ENCODE measurements at places on chromosomes 5 and 9.

DNA sequence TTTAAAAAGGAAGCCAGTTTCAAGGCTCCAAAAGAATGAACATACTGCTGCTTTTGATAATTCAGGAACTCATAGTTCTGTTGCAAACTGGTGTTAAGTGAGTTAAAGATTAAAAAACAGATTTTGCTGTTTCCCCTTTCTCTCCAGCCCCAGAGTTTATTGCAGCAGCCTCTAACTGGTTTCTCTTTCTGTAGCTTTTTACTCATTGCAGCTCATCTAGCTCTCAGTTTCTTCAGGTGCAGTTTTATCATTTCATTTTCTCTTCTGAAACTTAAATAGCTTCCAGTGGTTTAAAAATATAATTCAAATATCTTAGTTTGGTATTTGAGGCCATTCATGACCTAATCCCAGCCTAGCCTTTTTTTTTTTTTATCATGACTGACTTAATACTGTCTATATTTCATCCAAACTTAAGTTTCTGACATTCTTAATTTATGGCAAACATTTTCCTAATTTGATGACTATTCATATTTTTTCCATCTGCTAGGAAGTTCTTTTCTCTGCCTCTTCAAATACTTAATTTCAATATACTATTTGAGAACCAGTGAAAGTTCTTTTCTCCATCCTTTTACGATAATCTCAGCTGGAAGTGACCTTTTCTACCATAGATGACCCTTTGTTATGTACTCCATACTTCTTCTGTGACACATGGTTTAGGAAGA lies 252.7 kb upstream of the GRIA1 start:
- no peak for DNase-seq

DNA sequence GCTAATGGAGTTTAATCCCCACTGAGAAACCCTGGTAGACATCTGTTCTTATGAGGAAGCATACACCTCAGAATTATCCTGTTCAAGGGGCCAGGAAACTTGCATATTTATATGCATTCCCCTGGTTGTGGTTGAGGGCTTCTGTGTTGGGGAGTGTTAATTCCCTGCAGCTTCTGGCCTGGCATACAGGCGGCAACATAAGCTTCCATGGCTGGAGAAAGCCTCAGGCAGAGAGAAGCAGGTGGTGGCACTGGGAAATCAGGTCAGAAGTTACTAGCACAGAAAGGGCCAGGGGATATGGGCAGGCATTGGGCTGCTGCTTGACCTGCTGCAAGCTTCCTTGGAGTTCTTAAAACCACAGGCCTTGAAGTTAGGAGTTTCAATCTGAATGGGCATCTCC lies 166.1 kb upstream of the SEMA6A start:
- no peak for DNase-seq

DNA sequence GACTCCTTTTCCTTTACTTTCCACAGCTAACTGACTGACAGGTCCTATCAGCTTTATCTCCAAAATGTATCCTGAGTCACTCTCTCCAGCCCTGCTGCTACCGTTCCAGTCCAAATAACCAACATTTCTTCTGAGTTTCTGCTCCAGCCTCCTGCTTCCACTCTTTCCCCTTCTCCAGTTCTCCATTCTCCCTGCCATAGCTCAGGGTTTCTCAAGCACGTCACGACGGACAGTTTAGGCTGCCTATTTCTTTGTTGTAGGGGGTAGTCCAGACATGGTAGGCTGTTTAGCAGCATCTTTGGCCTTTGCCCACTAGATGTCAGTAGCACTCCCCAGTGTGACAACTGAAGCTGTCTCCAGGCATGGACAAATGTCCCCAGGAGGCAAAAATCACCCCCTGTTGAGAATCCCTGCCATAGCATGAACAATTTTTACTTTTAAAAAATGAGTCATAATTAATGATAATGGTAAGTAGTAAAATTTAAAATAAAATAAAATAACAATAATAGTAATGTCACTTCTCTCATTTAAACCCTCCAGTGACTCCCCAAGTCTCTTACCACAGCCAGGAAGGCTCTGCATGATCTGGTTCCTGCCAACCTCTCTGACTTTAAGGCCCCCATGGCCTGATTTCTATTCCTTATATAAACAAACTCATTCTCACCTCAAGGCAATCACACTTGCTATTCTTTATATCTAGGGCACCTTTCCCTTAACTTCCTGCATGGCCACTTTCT lies 105.4 kb upstream of the FER start:
- DNase-seq, result peak; percentile 63

DNA sequence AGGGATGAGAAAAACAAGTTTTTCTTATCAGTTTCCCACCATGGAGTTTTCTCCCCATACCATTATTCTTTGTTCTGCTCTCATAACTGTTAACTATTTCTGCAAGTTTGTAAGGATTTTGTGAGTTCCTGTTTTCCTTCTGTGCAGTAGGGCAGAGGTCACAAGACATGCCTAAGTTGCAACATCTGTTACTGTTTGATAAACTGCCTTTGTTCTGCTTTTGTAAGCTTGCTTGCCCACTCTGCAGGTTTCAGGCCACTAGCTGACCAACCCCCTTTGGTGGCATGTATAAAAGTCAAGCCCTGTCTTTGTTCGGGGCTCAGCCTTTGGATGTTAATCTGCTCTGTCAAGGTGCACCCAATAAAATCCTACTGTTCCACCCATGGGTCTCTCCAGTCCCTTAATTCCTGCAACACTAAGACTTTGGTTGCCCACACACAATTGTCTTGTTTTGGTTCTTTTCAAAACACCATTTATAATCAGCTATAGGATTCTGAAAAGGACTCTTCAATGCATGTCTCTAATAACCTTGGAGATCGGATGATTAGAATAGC lies 545.4 kb downstream of the CDH9 start:
- no peak for DNase-seq

DNA sequence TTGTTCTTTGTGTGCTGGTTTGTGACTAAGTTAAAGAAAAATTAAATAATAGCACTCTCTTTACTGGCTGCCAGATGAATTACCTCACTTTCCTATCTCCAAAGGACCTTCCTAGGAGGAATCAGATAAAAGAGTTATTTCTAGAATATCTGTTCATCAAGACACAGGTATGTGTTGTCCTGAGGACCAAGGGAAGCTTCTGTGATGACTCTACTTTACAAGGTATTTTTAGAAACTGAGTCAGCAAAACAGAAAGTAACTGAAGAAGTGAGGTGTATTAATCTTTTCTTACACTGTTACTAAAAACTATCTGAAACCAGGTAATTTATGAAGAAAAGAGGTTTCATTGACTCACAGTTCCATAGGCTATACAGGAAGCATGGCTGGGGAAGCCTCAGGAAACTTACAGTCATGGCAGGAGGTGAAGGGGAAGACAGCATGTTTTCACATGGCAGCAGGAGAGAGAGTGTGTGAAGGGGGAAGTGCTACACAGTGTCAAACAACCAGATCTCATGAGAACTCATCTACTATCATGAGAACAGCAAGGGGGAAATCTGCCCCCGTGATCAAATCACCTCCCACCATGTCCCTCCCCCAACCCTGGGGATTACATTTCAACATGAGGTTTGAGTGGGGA lies 189.2 kb upstream of the DMAC1 start:
- no peak for DNase-seq

GRCh38 chr5:106121972-106122605 lies 1548.6 kb downstream of the EFNA5 start:
- no peak for DNase-seq

DNA sequence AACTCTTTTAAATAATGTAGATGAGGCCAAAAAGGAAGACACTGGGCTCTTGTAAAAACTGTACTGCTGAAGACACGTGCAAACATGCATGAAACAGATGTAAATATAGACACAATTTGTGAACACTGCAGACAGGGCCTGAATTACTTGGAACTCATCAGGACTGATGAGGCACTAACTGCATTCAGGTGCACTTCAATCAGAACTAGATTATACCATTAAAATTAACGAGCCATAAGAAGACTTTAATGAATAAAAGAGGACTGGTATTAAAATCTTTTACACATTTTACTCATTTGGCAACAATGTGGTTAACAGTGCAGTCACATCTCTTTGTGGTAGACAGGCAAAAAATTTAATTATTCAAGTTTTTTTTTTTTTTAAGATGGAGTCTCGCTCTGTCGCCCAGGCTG lies 13.4 kb upstream of the ZCCHC9 start:
- DNase-seq, result no peak

- no peak for DNase-seq
Measured at GRCh38 chr9:136316896-136317676, 10.3 kb upstream of the GPSM1 start.

GRCh38 chr9:35522187-35522586 lies 32.3 kb downstream of the RUSC2 start:
- DNase-seq, result no peak

DNA sequence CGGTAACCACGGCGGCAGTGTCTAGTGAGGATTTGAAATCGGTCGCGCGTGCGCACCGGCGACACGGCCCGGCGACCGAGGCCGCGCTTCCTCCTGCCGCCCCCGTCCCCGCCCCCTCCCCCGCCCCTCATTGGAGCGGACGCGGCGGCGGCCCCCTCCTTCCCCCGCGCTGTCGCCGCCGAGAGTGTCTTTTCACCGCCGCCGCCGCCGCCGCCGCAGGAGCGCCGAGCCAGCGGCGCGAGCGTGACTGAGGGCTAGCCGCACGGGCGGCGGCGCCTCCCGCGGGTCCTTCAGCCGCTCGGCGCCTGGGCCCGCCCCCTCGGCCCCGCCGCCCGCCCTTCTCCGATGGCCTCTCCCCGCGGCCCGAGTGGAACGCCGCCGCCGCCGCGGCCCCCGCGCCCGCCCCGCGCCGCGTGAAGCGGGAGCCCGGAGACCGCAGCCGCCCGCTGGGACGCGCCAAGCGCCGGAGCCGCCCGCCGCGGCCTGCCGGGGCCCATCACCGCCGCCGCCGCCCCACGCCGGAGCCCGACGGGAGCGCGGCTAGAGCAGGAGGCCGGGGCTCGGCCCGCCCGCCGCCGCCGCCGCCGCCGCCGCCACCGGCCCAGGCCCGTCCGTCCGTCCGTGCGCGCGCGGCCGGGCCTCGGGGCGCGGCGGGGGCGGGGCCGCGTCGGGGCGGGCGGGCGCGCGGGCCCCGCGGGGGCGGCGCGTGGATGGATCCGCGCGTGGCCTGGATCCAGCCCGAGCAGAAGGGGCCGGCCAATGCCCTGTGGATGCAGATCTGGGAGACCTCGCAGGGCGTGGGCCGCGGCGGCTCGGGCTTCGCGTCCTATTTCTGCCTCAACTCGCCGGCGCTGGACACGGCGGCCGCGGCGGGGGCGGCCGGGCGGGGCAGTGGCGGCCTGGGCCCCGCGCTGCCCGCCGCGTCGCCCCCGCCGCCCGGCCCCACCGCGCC lies at the start of gene TENT4A:
Gene TENT4A (plus strand): TSS at position 159 of the 952 bp plus-strand sequence. CDS start 552 bp downstream, at position 711.
- DNase-seq, result no peak

- no peak for DNase-seq
Measured at GRCh38 chr9:120652934-120653333, 61.3 kb downstream of the MEGF9 start.

GRCh38 chr9:96751815-96752214 lies 26.1 kb downstream of the ZNF510 start:
- DNase-seq, result no peak

DNA sequence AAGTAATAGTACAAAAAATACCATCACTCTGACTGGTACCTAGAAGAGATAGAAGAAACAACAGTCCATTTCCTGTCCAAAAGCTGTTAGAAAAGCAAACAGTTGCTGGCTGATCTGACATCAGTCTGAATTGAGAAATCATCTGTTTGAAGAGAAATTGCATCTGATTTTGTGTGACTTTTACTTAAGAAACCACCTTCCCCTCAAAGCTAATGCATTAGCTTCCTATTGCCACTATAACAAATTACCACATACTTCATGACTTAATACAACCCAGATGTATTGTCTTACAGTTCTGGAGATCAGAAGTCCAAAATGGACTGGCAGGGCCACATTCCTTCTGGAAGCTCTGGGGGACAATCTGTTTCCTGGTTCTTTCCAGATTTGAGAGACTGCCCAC lies 385.9 kb upstream of the TLE4 start:
- DNase-seq, result peak; percentile 81

GRCh38 chr9:110919050-110919435 lies 119.2 kb downstream of the LPAR1 start:
- DNase-seq, result no peak

DNA sequence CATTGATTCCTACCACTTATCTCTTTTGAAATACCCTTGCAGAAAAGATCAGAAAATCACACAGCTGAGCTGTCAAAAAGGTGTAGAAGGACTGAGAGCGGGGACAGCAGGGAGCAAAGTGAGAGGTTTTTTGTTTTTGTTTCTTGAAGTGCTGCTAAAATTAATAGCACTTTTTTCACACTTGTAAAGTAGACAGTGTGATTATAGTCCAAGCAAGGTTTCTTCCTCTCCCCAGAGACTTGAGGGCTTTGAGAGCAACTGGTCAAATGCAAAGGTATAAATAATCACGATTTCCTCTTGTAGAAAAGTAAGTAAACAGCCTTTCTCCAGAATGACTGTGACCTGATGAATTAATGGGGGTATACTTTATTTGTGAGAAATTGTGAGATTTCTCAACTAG lies 326.9 kb downstream of the ZNF608 start:
- DNase-seq, result no peak

DNA sequence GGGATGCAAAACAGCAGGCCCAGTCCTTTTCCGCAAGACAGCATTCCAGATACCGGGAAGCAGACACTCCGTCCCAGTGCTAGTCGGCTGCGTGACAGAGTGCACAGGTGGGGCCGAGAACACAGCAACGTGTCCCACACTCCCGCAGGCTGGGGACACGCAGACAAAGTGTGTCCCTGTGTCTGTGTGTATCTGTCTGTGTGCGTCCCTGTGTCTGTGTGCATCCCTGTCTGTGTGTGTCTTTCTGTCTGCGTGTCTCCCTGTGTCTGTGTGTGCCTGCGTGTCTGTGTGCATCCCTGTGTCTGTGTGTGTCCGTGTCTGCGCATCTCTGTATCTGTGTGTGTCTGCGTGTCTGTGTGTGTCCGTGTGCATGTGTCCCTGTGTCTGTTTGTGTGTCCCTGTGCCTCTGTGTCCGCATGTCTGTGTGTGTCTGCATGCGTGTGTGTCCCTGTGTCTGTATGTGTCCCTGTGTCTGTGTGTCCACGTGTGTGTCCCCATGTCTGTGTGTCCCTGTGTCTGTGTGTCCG lies 137.0 kb downstream of the MRPL36 start:
- DNase-seq, result no peak

DNA sequence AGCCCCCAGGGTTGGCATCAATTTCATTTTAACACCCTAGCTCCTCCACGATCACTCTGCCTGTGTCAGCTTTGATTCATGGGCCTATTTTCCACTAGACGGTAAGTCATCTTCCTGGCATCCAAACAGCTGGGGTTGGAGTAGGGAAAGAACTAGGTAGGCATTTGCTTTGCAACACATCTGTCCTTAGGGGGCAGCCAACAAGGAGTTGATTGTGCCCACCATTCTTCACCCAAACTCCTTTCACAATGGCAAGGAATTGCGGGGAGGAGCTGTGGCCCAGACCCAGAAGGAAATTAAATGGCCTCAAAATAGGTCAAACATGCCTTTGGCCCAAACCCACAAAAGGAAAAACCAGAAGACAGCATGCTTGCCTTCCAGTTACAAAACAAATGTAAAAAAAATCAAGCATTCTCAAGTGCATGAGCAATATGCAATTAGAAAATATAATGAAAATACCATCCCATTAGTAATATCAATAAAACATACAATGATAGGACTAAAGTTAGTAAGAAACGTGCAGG lies 71.8 kb downstream of the NRG2 start:
- DNase-seq, result no peak

GRCh38 chr9:79687131-79687447 lies 115.3 kb downstream of the TLE4 start:
- no peak for DNase-seq

GRCh38 chr5:160626322-160626721 lies 204.7 kb downstream of the PTTG1 start:
- no peak for DNase-seq
